Keratinocyte (primary cell): ENCODE measurements at places on chromosomes 3 and 15. TPM values are rescaled to one million over a fixed set of nuclear protein-coding genes. Genes with fewer than 3 reads are reported as not detected.
A peak's percentile ranks its signal among the peaks of the same experiment; 100 is the strongest.

DNA sequence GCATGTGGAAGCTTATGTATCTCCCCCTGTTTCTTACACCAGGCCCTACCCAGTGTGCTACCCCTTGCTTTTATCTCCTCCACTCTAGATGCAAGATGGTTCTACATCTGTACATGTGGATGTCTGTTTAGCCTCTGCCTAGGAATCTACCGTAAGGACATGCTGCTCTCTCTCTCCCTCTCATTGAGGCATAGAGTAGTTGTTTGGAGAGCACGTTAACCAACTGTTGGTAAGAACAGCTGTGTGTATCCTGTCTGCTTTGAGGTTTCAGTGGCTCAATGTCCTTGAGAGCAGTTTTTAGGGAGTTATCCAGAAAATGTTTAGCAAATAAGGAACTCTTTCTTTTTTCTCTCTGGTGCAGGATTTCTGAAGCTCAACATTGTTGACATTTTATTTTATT lies 152.8 kb downstream of the DNAJB8 start:
- no peaks in the 10 kb centered on the region for H3K27me3 ChIP-seq
- no peak overlapping the region for H3K4me3 ChIP-seq
- H3K4me1 ChIP-seq = no peaks in the 10 kb centered on the region
- H3K27ac ChIP-seq = no peak overlapping the region
- no peak for DNase-seq

GRCh38 chr3:174620138-174620537 lies 239.0 kb upstream of the NAALADL2 start:
- no peak for DNase-seq
- no peak overlapping the region for H3K4me3 ChIP-seq
- no peaks in the 10 kb centered on the region for H3K4me1 ChIP-seq
- H3K36me3 ChIP-seq = no peaks in the 10 kb centered on the region
- no peaks in the 10 kb centered on the region for H3K27me3 ChIP-seq

- H3K4me3 ChIP-seq = no peak overlapping the region
- no peaks in the 10 kb centered on the region for H3K36me3 ChIP-seq
- H3K27me3 ChIP-seq = no peaks in the 10 kb centered on the region
- no peak for DNase-seq
- no peak overlapping the region for H3K27ac ChIP-seq
- H3K4me1 ChIP-seq = no peaks in the 10 kb centered on the region
Measured at GRCh38 chr3:163632722-163633121, 1445.6 kb downstream of the SI start.

ATP8B4 gene
- polyA plus RNA-seq = 0.03 to 0.15 TPM (median 0.05 TPM) in 3 replicates

SLC51B gene
- not detected in 3 replicates for polyA plus RNA-seq

GRCh38 chr3:62378921-62379320 lies 5.6 kb upstream of the FEZF2 start:
- H3K27me3 ChIP-seq = peaks cover 74% of the 10 kb centered on the region
- DNase-seq = no peak
- no peaks in the 10 kb centered on the region for H3K4me1 ChIP-seq
- H3K27ac ChIP-seq = no peak overlapping the region
- no peak overlapping the region for H3K4me3 ChIP-seq

ERICH6 gene
- 0.03 TPM in 2 of 3 replicates, not detected in the other for polyA plus RNA-seq

DNA sequence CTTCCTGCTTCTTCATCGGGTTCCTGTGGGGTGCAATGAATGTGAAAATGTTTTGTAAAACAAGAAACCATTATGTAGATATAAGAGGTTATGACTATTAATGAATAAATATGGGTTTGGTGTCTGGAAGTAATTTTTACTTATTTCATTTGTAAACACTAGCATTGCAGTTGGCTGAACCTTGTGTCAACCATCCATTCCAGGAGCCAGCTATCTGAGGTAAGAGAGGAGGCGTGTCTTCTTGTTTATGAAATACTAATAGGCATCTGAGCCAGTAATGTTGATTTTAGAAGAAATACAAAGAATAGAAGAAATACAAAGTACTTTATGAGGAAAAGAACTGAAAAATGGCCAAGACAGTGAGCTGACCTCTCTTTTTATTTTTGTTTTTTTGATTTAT lies 187.5 kb downstream of the LPP start:
- DNase-seq = no peak
- H3K4me1 ChIP-seq = no peaks in the 10 kb centered on the region
- H3K36me3 ChIP-seq = no peaks in the 10 kb centered on the region
- H3K4me3 ChIP-seq = no peak overlapping the region

GRCh38 chr15:100330629-100331215 lies 11.1 kb downstream of the ADAMTS17 start:
- H3K4me1 ChIP-seq = no peaks in the 10 kb centered on the region
- no peak for DNase-seq
- no peak overlapping the region for H3K4me3 ChIP-seq

GRCh38 chr3:128616516-128617269 lies 33.9 kb downstream of the RPN1 start:
- peaks cover 14% of the 10 kb centered on the region for H3K36me3 ChIP-seq
- peaks cover 30% of the 10 kb centered on the region for H3K4me1 ChIP-seq
- H3K27me3 ChIP-seq = no peaks in the 10 kb centered on the region
- H3K4me3 ChIP-seq = peak overlapping the region; percentile 34
- H3K27ac ChIP-seq = no peak overlapping the region
- no peak for DNase-seq

DNA sequence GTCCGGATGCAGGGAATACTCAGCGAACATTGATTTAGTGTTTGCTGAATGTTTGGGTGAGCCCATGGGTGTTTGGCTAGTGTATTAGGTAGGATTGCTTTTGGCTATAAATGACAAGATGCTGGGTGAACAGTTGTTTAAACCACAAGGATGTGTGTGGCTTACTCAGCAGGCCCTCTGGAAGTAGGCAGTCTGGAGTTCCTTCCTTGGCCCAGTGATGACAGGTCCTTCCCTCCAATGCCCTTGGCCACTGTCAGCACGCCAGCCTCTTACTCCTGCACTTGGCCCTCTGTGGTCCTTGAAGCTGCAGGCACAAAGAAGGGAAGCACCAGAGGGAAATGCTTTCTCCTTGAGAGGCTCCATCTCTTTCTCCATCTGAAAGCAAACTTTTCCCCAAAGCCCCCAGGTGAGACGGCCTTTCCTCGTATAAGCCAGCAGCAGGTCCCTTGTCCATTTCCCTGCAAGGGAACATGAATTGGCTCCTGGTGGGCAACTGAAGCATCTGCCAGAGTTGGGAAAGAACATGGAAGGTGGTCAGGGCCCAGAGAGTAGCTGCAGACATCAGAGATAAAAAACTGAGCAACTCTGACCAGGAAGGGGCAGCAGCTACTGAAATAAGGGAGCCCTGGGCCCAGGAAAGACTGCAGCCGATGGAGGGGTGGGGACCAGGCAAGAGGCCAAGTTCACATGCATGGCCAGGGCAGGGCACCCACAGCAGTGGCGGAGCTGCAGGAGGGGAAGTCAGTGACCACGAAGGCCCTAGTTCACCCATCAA lies 105.0 kb downstream of the TPRA1 start:
- no peaks in the 10 kb centered on the region for H3K4me1 ChIP-seq
- no peak for DNase-seq
- H3K36me3 ChIP-seq = no peaks in the 10 kb centered on the region
- peaks cover 3% of the 10 kb centered on the region for H3K27me3 ChIP-seq
- no peak overlapping the region for H3K27ac ChIP-seq
- H3K4me3 ChIP-seq = no peak overlapping the region

DNA sequence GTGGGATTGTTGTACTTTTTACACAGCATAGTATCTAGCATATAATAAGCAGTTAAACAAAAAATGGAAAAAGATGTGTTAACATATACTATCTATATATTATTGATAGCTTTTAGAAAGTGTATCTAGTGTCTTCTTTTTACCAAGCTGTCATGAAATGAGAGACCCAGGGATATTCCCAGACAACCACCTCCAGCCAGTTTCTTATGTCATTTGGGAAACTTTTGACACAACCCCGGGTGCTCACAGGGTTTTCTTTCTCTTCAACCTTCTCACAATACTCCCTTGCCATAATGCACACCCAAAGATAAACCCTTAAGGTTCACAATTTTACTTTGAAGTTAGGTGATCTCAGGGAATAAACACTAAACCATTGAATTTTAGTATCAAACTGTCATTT lies 4.8 kb upstream of the PLA1A start:
- H3K4me3 ChIP-seq = no peak overlapping the region
- H3K27me3 ChIP-seq = peaks cover 24% of the 10 kb centered on the region
- H3K27ac ChIP-seq = no peak overlapping the region
- H3K4me1 ChIP-seq = no peaks in the 10 kb centered on the region
- DNase-seq = no peak

DNA sequence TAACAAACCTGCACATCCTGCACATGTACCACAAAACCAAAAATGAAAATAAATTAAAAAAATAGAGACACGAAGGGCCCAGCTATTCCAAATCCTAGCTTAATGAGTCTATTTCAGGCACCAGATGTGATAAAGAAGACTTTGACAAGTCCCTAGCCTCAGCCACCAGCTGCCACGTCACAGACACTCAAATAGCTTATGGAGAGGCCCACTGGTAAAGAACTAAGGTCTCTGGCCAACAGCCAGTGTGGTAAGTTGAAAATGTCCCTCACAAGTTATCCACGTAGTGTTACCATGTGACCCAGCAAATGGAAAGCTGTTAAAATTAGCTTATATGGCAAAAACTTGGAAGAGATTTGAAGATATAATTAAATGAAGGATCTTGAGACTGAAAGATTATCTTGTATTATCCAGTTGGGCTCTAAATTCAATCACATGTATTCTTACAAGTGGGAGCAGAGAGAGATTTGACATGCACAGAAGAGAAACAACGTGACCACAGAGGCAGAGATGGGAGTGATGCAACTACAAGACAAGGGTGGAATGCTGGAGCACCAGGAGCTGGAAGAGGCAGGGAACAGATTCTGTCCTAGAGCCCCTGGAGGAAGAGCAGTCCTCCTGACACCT lies 10.9 kb downstream of the ACSBG1 start:
- H3K4me3 ChIP-seq = no peak overlapping the region
- H3K27ac ChIP-seq = no peak overlapping the region
- no peak for DNase-seq
- H3K36me3 ChIP-seq = no peaks in the 10 kb centered on the region
- no peaks in the 10 kb centered on the region for H3K4me1 ChIP-seq

GRCh38 chr3:53690521-53690920 lies 155.7 kb downstream of the CHDH start:
- no peaks in the 10 kb centered on the region for H3K36me3 ChIP-seq
- no peaks in the 10 kb centered on the region for H3K4me1 ChIP-seq
- peaks cover 2% of the 10 kb centered on the region for H3K27me3 ChIP-seq
- H3K4me3 ChIP-seq = no peak overlapping the region
- no peak for DNase-seq
- no peak overlapping the region for H3K27ac ChIP-seq

DNA sequence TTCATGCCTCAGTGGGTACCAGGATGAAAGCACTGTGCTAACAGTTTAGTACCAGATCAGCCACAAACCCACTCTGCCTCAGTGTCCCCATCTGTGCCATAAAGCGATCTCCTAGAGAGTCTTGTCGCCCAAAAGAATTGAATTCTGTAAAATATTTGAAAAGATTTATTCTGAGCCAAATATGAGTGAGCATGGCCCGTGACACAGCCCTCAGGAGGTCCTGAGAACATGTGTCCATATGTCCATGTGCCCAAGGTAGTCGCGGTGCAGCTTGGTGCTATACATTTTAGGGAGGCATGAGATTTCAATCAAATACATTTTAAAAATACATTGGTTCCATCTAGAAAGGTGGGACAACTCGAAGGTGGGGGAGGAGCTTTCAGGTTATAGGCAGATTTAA lies 15.4 kb upstream of the NOX5 start:
- no peak overlapping the region for H3K27ac ChIP-seq
- no peaks in the 10 kb centered on the region for H3K27me3 ChIP-seq
- H3K4me3 ChIP-seq = no peak overlapping the region
- no peaks in the 10 kb centered on the region for H3K36me3 ChIP-seq
- no peak for DNase-seq

SLCO2A1 gene
- polyA plus RNA-seq = 0.80 to 1.8 TPM (median 0.93 TPM) in 3 replicates

GRCh38 chr3:110070161-110070916 lies 733.0 kb upstream of the DPPA4 start:
- H3K4me3 ChIP-seq = no peak overlapping the region
- H3K27me3 ChIP-seq = no peaks in the 10 kb centered on the region
- no peak for DNase-seq
- no peaks in the 10 kb centered on the region for H3K36me3 ChIP-seq

DNA sequence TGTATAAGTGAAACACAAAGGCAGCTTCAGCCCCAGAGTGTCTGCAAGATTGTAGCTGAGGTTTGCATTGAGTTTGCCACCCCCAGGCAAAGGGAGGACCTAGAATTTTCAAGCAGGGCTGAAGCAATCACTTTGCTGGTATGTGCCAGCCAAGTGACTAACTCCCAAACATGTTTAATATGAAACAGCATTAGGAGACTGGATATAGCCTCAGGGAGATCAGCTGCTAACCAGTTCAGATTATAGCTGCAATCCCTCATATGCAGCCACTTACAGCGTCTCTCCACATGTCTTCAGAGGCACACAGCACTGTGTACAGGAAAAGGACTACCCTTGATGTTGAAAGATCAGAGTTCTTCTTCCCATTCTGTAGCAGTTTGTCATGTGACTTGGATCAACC lies 38.4 kb upstream of the PPP2R3A start:
- peaks cover 27% of the 10 kb centered on the region for H3K4me1 ChIP-seq
- H3K27me3 ChIP-seq = no peaks in the 10 kb centered on the region
- H3K27ac ChIP-seq = peak overlapping the region; percentile 19
- no peaks in the 10 kb centered on the region for H3K36me3 ChIP-seq
- no peak overlapping the region for H3K4me3 ChIP-seq

DNA sequence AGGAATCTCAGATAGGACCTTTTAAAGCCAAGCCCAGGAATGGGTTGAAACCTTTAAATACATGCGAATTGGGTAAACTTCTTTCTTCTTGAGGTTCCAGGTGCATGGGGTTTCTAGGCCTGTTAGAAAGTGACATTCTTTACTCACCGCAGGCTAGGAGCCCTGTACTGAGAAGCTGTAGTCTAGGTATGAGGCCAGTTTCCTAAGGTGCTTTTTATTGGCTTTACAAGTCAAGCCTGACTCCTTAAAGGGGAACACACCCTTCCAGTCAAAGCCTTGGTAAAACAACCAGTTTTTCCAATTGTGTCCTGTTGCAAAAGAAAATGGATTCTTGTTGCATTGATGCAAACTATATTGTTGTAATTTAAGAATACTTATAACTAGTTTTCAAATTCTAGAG lies 76.1 kb upstream of the ATP11B start:
- H3K36me3 ChIP-seq = no peaks in the 10 kb centered on the region
- no peak for DNase-seq
- no peak overlapping the region for H3K27ac ChIP-seq
- H3K27me3 ChIP-seq = no peaks in the 10 kb centered on the region
- H3K4me1 ChIP-seq = no peaks in the 10 kb centered on the region

SMCO1 gene
- not detected in 3 replicates for polyA plus RNA-seq

DNA sequence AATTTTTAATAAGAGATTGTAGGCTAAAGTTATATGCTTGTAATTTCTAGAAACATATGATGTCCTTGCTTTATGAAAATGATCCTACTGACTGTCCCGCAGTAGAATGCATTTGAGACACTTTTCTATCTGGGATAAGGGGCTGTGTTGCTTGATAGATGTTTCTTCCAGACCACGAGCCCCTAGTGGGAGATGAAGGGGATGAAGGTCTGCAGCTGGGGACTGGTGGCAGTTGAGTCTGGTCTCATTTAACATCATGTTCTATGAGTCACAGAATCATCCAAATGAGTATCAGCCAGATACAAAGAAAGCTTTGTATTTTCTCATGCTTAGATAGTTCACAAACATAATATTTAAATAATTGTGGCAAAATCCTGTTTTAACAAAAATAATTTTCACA lies 84.3 kb upstream of the PRTG start:
- no peaks in the 10 kb centered on the region for H3K27me3 ChIP-seq
- H3K4me3 ChIP-seq = no peak overlapping the region
- no peaks in the 10 kb centered on the region for H3K36me3 ChIP-seq

ANKRD63 gene
- not detected in 3 replicates for polyA plus RNA-seq
